C1 segment of cervical spinal cord (tissue), 14 donors: ENCODE measurements at places on chromosomes 11 and 22.

DNA sequence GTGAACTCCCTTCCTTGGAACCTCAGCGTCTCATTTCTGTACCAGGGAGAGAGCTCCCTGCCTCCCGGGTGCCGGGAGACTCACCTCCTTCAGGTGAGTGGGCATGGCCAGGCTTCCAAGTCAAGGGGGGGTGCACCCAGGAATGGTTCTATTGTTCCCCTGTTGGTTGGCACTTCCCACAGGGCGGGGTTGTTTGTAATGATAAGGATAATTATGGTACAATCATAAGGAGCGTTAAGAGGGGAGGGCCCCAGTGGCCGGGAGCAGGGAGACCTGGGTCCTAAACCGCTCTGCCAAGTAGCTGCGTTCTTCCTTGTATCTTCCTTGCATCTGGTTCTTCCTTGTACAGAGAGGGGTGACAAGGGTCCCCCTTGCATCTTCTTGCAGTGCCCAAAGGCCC lies 79.1 kb downstream of the LRRC32 start:
- DNase-seq = no peak

DNA sequence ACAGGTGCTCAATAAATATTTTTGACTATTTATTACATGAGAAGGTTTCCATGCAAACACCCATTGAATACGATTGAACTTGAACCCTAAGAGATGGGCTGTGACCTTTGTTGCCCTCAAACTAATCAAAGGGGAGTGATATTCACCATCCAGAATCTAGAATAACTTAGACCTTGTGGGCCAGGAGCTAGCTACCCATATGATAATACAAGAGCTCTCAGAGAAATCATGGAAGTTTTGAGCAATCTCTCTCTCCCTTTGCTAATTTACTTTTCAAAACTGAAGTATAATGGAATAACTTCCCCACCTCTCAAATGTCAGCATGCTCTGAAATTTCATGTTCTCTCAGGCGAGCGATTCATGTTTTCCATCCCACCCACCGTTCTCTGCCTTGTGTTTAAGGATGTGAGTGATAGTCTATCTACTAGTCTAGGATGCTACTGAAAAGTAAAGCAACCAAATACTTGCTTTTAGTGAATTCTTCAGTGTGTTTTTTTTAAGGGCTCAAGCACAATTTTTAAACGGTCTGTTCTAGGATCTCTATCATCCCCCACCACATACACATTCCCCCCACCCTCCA lies 33.3 kb downstream of the BARX2 start:
- DNase-seq = no peak

GRCh38 chr22:34283844-34284243 lies 363.6 kb upstream of the LARGE1 start:
- no peak for DNase-seq

DNA sequence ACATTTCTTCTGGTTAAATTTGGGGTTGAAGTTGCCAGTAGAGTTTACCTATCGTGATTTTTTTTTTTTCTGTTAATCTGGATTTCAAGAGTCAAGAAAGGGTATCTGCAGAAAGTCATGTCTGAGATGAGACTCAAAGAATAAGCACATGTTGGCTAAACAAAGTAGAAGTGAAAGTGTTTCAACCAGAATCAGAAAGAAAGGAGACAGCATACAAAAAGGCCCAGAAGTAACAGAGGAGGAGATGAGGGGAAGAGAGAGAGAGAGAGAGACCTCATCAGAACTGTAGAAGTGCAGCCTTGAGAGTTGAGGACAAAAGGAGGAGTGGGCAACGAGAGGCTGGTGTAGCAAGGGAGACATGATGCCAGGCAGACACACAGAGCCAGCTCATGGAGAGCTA lies 54.9 kb downstream of the SVIP start:
- no peak for DNase-seq
